ENCODE measurements at places on chromosomes 7 and 10.

DNA sequence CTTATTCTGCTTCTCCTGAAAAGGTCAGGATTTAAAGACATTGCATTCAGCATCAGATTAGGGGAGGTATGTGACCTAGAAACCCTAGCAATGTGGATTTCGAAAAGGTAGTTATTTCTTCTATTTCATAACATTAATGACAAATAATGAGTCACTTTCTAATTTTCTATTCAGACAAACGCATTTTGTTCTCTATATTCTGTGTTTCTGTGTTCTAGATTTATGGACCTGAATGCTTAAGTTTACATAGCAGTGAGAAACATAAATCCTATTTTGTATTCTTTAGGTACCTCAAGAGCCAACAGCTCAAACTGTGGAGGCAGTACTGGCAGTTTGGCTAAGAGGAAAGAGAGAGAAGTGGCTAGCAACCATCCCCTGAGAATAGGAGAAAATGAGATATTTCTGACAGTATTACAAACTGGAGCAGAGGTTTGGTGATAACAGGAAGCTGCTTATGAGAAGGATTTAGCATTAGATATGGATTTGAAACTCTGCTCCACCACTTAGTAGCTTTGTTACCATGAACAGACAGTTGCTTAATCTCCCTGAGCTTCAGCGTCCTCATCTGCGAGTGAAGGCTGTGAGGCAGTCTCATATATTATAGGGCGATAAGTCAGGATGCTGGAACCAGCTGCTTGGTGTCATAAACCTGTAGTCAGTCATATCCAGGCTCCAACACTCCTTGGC is 28.2 kb downstream of the CDK14 start:
- no peak for DNase-seq

GRCh38 chr7:16914771-16915170 is 33.0 kb upstream of the AGR3 start:
- DNase-seq: peak; percentile 45

DNA sequence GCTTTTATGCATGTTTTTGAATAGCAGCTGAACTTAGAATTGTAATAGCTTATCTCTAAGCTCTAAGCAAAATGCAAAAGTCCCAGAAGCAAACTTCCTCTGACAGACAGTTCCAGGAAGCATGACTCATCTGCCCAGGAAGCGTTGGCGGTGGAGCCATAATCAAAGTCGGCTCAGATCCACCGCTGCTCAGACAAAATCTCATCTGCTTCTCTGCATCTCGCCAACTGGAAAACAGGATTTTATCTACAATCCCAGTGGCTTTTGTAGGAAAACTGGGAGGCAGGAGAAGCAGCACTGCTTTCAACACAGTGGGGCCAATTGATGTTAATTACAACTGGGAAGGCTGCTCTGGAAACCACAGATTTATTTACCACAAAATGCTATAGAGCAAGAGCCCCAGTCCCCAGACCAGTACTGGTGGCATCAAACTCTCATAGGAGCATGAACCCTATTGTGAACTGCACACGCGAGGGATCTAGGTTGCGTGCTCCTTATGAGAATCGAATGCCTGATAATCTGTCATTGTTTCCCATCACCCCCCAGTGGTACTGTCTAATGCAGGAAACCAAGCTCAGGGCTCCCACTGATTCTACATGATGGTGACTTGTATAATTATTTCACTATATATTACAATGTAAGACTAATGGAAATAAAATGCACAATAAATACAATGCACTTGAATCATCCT is 99.9 kb downstream of the CUBN start:
- DNase-seq: peak; percentile 41

DNA sequence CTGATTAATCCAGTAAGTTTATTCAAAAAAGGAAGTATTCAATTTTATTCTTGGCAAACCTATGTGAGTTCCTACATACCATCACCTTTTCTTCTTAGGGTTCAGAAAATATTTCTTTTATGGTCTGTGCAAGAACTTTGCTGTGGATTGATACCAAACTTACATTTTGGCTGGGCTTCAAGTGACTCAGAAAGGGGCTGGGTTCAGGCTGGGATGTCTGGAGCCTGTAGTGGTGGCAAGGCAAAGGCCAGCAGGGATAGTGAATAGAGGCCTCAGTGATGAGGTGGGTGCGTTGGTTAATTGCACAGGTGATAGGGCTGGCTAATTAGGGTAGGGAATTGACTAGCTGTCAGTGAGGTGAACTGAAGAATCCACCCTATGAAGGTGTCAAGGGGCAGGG is 40.2 kb upstream of the ATXN7L1 start:
- no peak for DNase-seq

GRCh38 chr7:40463446-40463845 is 328.6 kb downstream of the SUGCT start:
- DNase-seq: no peak

DNA sequence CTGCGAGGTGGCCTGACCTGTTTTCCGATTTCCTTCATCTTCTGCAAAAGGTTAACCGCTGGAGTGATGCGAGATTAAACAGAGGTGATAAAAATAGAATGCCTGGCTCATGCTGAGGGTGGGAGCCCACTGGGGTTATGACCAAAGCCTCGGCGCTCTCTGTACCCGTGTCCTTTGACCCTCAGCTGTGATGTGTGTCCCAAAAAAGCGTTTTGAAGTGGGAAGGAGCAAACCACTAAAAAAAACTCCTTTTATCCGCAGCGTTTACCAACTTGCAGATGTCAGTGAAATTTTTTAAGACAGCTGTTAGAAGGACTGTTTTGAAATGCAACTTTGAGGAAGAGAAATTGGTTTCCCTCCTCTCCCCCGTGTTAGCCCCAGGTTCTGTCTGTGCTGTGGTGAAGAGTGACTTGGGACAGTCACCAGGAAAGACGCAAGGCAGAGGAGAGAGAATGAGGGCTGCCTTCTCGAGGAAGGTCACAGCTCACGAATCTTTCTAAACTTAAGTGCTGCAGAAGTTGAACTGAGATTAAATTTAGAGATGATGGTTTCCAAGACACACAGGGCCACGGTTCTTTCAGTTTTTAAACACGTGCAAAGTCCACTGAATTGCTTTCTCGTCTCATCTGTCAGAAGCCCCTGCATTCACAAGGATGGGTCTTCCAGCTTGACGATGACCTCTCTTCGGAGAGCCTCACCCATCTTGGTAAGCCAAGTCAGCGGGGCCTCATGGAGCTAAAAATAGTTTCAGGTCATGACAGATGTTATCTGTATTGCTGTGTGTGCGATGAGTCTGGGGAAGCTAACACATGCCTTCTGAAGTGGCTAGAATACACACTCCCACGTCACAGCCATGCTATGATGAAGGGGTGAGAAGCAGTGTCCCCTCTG is 27.6 kb downstream of the AMZ1 start:
- no peak for DNase-seq

DNA sequence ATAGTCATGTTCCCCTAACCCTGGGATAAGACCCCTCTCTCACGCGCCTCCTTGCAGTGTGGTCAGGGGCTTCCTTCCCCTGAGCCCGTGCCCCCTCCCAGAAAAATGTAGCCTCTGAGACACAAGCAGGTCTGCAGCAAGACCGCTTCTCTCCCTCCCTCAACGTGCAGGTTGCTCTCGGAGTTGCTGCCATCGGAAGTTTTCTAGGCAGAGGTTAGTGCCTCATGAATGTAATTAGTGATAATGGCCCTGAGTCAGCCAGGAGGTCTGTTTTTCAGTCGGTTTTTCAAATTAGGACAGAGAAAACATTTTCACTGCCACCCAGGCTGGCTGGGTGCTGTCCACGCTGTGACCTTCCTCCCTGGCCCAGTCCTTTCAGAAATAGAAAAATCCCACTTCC is 43.2 kb upstream of the PRLHR start:
- DNase-seq: no peak

- DNase-seq: no peak
These were observed 16.5 kb downstream of the TRIL start for GRCh38 chr7:28941633-28942032.

DNA sequence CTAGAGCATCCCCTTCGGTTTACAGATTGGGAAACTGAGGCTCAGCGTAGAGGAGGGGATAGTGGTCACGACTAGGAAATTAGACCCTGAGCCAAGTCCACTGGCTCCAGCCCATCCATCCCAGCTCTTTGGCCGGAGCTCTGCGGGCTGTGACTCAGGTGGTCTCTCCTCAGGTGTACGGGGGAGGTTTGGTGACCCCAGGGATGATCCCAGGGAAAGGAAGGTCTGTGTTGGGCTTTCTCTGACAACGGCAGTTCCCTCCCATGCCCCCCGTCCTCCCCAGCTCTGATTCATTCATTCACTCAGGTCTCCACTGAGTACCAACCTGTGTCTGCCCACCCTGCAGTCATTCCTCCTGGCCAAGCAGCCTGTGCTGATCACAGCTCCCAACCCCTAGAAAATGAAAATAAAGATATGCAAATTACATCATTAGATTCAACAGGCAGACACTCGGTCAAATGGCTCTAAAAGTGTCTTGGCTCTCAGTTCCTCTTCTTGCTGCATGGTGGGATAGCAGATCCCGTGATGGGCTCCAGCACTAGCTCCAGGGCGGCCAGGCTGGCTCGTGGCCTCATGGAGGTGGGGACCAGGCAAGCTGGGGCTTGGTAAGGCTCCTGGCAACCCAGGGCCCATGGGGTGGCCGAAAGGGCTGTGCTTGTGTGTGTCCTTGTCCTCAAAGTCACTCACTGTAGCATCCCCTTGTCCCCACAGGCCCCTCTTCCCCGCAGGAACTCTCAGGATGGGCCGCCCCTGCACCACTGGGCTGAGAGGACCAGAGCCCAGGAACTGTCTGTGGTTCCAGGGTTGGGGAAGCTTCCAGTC is 37.8 kb downstream of the CLRN3 start:
- DNase-seq: no peak

DNA sequence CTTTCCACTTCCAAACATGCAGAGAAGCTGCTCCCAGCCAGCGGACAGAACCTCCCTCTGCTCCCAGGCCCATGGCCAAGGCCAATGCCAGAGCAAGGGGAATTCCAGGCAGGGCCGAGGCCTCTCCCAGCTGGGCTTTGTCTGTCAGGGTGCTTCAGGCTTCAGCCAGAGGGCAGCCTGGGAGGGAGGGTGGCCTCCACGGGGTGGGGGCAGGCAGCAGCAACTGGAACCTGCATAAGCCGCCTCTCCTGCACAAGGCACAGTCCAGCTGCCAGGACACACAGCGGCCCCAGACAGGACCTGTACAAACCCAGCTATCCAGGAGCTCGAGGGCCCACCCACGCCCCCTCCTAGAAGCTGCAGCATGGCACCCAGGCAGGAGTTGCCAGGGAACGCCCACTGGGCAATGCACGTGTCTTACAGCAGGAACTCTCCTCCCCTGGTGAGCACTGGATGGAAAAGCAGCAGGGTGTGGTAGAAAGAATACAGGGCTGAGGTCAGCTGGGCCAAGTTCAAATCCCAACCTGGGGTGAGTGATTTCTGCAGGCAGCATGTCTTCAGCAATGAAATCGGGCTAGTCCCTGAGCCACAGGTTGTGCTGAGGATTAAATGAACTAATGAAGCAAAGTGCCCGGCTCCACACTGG is 7.6 kb downstream of the FAM53B start:
- DNase-seq: peak; percentile 36

DNA sequence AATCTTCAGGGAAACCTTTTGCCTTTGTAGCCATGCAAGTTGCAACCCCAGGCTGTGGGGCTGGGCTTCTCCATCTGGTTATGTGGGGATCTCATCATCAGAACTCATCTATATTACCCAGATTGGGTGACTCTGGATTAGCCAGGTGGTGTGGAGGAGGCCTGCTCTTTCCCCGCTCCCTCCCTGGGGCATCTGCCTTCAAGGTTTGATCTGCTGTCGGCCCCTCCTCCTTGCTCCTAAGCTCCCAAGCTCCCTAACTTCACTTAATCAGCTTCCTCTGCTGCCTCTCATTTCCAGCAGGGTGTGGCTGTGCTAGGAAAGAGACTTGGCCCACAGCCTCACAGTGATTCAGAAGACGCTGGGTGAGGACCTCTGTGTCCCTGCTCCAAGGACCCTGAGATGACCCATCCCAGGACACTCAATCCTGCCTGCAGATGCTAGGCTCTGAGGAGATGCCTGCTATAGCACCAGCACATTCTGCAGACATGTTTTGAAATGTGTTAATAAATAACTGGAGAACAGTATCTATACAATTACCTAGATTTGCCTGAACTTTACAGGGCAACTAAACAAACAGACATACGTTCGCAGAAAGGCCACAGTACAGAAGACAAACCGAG is 392.1 kb upstream of the PODXL start:
- DNase-seq: peak; percentile 71

GRCh38 chr10:29257106-29257783 is 31.6 kb upstream of the LYZL1 start:
- no peak for DNase-seq

DNA sequence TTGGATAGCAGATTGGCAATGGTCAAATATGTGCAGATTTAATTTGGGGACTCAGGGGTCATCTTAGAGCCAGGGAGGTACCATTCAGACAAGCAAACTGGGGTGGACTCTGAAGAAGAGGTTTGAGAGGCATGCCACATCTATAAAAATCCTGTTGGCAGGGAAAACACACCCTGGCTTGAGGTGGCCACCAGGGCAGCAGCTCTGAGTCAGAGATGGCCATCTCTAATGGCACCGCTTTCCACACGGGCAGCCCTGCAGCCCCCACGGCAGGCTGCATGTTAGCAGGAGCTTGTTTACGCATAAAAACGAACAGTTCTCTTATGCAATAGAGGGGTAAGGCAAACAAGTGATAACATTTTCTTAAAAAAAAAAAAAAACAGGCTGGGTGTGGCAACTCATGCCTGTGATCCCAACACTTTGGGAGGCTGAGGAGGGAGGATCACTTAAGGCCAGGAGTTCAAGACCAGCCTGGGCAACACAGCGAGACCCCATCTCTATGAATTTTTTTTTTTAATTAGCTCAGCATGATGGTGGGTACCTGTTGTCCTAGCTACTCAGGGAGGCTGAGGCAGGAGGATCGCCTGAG is 14.9 kb downstream of the DLG5 start:
- peak; percentile 93 for DNase-seq

DNA sequence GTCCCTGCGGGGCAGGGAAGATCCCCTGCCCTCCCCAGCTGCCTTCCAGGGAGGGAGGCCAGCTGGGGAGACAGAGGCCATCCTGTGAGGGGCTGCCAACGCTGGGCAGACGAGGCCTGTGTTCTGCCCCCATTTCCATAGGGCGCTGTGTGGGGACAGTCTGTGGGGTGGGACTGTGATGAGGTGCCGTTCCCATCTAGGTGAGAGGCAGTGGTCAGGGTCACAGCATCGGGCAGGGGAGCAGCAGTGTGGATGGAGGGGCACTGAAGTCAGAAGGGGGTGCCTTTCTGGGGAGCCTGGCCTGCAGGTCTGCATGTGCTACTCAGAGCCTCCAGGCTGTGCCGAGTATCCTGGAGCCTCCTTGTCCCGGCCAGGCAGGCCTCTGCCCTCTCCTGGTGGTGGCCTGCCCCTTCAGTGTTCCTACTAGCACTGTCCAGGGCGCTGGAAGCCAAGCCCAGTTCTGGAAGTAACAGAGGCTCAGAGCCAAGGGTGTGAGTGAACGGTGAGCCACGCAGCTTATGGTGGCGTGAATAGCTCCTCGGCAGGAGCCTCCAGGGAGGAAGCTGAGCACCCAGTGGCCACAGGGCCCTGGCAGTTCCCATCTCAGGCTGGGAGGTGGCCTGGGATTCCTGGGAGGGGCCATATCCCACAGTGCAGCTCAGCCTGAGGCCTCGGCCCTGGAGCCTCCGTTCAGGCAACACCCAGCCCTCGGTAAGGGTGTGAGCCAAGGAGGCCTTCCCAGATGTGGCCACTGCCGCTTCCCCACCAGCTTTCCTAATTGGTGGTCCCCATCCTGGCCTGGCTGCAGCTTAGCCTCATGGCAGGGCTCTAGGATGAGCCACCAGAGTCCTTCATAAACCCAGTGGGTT is 23.3 kb upstream of the CSGALNACT2 start:
- no peak for DNase-seq
